ENCODE measurements at places on chromosomes 2 and 18.

GRCh38 chr18:34623557-34623956, 86.5 kb upstream of the DTNA start:
- no peak for DNase-seq

GRCh38 chr2:172484706-172485105, 57.3 kb downstream of the ITGA6 start:
- DNase-seq = no peak

- no peak for DNase-seq
Observed at GRCh38 chr2:152051436-152051835, 47.4 kb downstream of the CACNB4 start.

- no peak for DNase-seq
Observed at GRCh38 chr18:25805323-25805722, 285.1 kb downstream of the SS18 start.

GRCh38 chr2:175823002-175823706, 178.9 kb downstream of the LNPK start:
- DNase-seq = no peak
